ENCODE measurements at places on chromosomes 3 and 15. TPM values are rescaled to one million over a fixed set of nuclear protein-coding genes. Genes with fewer than 3 reads are reported as not detected.

- DNase-seq: no peak
Measured at GRCh38 chr3:187729598-187729997, 15.7 kb downstream of the BCL6 start.

DNA sequence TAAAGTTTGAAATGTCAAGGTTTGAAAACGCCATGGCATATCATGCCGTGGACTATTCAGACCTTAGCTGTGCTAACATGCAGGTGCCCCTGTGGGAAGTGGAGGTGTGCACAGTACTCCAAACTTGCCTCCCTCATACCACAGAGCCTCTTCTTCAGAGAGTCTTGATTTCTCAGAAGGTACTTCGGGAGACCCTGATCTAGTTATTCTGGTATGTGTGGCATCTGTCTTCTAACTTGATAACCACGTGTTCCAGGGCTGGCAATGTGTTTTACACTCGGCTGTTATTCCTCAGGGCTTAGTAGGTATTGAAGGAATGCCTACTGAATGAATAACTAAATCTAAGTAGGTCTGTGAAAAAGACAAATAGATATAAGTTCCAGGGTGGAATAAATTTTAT lies 309.9 kb downstream of the CLSTN2 start:
- no peak for DNase-seq

- peak; percentile 28 for DNase-seq
Measured at GRCh38 chr3:188697127-188697526, 474.6 kb upstream of the TPRG1 start.

SLC38A3 gene
- total RNA-seq: not detected

KNG1 gene
- total RNA-seq: not detected

GRCh38 chr3:15428539-15428938 lies 1.1 kb downstream of the EAF1 start:
- peak; percentile 17 for DNase-seq

GRCh38 chr15:35886765-35887164 lies 340.8 kb upstream of the DPH6 start:
- no peak for DNase-seq

WDR93 gene
- total RNA-seq: not detected

CTXN2 gene
- 0.35 TPM for total RNA-seq

ROPN1 gene
- total RNA-seq: not detected

GRCh38 chr3:96865605-96866004 lies 51.2 kb downstream of the EPHA6 start:
- DNase-seq: no peak

- DNase-seq: no peak
Measured at GRCh38 chr3:111732252-111732879, 126.7 kb upstream of the PHLDB2 start.

GRCh38 chr3:29898171-29898965 lies 617.5 kb downstream of the RBMS3 start:
- DNase-seq: no peak

DNA sequence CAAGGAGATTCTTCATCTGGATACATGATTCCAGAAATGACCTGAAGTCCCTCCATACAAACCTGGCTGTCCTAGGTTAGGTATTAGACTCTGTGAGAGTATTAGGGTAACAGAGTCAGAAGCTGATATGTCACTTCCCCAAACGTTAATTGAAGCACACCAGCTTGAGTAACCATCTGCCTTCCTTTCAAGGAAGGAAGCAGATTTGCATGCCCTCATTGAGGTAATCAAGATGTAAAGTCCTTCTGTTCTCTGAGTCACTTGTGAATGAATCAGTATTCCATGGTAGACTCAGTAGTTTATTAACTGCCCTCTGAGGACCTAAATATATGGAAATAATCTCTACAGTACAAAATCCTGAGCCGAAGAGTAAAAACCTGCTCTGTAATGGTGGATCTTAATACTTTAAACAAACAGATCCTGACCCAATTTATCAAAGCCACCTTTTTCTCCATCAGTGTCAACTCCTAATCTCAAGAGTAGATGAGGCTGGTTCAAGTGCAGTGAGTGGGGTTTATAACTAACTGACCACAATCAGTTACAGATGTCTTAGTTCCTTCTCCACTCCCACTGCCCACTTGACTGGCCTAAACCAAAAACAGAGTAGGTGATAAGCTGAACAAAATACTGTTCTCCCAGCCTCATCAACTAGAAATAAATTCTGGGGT lies 246.2 kb upstream of the CHRM5 start:
- peak; percentile 13 for DNase-seq

SH3GL3 gene
- total RNA-seq: not detected

WNT7A gene
- total RNA-seq: not detected

MINAR1 gene
- total RNA-seq: 1.3 TPM

- DNase-seq: no peak
Measured at GRCh38 chr3:165728924-165729323, 108.3 kb downstream of the BCHE start.

GRCh38 chr3:10762611-10763247 lies 53.3 kb upstream of the SLC6A11 start:
- peak; percentile 14 for DNase-seq

GRCh38 chr3:71400986-71401451 lies 182.5 kb downstream of the FOXP1 start:
- no peak for DNase-seq

GRCh38 chr3:132187746-132188145 lies 129.5 kb upstream of the ACP3 start:
- no peak for DNase-seq

LEKR1 gene
- not detected for total RNA-seq

DNA sequence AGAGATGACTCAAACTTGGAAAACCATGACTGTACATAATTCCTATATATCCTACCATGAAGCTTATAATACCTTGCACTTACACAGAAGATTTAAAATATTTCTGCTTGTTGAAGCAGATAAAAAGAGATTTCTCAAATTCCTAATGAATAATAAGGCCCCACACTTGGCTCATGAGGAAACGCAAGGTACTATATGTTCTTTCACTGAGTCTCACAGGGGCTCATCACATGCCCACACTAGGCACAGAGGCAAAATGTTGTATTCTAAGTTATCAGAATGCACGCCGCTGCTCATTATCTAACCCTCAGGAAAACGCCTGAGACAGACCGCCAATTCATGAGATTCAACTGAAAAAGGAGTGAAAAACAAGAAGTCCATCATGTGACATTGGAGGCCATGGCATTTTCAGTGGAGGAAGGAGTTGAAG lies 5.6 kb downstream of the MYO1E start:
- DNase-seq: no peak

DNA sequence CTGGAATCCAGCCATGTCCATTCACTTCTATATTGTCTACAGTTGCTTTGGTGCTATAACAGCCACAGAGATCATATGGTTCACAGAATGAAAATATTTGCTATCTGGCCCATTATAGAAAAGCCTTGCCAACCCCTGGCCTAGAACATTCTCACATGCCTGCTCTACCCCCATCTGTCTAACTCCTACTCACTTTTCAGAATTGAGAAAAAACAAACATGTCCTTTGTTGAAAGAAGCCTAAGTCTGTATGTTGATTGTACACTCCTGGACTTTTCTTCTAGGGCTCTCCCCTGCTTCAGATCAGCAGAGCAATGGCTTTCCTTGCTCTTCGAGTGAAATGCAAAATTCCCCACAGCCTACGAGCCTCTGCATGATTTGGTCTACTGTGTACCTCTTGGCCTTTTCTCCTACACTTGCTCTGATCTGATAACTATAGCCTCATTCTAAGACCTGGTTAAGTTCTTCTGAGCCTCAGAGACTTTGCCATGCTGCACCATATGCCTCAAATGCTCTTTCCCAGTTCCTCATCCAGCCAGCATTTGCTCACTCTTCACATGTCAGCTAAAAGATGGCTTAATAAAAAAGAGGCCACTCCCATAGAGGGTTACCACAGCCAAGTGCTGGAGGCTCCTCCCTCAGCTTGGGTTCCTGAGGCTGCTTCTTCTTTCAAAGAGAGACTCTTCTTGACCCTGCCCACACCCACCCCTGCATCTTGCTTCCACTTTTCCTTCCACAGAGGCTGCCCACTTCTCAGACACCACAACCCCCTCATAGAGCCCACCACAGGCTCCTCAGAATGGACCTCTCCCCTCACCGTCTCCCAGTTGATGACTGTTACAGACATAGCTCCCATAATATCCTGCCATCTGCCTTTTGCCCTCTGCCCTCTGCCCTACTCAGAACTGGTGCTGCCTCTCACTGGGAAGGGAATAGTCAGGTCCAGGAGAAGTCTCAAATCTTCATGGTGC lies 22.9 kb upstream of the DCLK3 start:
- DNase-seq: no peak

TM6SF1 gene
- total RNA-seq: 28.7 TPM

- DNase-seq: no peak
Measured at GRCh38 chr3:115248274-115248673, 101.2 kb upstream of the ZBTB20 start.

- no peak for DNase-seq
Measured at GRCh38 chr15:88810446-88810845, 7.2 kb downstream of the ACAN start.

DNA sequence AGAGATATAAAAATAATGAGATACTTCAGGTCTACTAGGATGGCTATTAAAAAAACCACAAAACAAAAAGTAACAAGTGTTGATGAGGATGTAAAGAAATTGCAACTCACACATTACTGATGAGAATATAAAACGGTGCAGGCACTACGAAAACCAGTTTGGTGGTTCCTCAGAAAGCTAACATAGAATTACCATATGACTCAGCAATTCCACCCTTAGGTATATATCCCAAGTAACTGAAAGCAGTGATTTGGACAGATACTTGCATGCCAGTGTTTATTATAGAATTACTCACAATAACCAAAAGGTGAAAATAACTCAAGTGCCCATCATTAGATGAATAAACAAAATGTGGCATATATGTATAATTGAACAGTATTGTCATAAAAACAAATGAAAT lies 87.5 kb upstream of the MELTF start:
- no peak for DNase-seq

PLSCR4 gene
- total RNA-seq: not detected

GRCh38 chr15:23616536-23616935 lies 31.1 kb downstream of the MAGEL2 start:
- no peak for DNase-seq

- no peak for DNase-seq
Measured at GRCh38 chr15:63655683-63656372, 58.6 kb downstream of the FBXL22 start.

DNA sequence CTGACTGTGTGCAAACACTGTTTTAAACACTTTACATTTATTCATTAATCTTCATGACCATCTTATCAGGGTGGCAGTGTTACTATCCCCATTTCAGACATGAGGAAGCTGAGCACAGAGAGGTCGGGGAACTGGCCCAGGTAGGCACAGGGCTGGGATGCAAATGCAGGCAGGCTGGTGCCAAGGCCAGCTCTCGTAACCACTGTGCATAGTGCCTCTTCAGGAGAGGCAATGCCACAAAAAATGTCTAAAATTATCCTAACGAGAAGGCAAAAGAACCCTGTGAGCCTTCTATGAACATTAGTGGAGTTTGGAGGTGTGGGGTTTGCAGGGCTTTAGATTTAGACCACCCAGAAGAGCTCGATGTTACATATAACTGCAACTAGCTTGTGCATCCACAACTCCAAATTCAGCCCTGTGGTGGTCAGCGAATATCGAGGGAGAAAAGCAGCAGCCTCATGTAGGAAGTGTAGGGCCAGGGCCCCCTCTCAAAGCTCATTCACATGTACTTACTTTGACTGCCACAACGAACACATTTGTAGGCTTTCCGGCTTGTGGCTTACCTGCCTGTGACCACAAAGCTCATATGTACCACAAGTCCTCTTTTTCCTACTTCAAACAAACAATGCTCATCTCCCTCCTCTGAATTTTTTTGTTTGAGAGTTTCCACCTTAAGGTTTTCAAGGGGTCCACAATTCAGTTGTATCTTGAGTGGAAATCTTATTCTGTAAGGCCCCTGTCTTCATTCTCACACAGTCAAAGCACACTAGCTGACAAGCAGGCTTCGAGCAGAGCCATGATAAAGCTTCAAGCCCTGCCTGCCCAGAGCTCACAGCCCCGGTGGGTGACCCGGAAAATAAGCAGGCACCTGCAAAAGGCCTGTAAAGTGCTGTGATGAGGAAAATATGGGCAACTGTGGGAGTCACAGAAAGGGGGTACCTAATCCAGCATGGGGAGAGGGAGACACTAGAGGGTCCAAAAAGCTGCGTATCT lies 722.9 kb upstream of the CFAP20DC start:
- no peak for DNase-seq

Data from OCI-LY7 (cell line).